ENCODE measurements at places on chromosomes 5 and 9.

DNA sequence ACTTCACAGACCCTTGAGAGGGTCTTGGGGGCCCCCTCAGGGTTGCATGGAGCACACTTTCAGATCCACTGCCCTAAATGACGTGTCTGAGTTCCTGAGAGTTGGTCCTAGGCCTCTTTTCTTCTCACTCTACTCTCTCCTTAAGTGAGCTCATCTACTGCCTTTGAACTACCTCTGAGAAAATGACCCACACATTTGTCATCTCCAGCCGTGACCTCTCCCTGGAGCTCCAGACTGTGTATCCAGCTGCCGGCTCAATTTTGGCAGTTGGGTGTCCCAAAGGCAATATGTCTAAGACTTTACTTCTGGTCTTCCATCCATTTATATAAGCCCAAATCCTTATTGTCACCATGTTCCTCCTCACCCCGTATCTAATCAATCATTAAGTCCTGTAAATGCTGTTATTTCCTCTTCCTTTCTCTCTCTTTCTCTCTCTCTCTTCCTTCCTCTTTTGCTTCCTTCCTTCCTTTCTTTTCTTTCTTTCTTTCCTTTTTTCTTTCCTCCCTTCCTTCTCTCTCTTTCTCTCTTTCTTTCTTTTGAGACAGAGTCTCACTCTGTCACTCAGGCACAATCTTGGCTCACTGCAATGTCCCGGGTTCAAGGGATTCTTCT, 51.2 kb upstream of the HSPA9 start:
- no peak for DNase-seq

DNA sequence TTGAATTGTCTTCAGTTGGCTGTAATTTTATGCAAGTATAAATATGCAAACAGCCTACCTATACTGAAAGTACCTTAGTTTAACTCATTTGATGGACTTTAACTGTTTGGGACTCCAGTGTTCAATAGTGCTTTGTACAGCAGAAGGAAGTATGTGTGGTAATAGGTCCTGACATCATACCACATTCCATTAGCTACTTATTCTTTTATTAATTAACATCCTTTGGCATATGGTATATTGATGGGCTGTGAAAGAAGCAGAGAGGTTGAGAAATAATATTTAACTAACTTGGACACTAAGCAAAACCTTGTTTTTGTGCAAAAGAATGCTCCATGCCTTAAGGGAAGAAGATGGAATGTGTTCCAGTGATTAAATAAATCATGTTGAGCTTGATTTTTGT, 97.6 kb upstream of the SEMA6A start:
- no peak for DNase-seq

DNA sequence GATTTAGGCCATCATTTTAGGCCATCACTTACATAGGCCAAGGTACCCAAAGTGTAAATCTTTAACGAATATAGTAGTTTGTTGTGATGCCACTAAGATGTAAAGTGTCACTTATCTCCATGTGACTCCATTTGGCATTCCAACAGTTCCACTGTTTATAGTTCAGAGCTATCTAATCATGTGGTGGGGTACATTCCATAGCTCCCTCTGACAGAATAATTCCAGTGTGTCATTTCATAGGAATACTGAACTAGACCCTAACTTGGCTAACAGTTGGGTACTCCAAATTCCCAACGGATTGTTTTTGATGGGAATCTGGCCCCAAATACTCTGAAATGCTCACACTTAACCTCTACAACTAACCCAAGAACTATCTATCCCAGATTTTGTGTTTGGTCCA, 76.7 kb upstream of the FST start:
- no peak for DNase-seq

- DNase-seq = no peak
Measured at GRCh38 chr5:135079099-135079681, 45.2 kb upstream of the PITX1 start.

- no peak for DNase-seq
Measured at GRCh38 chr5:2129568-2130272, 247.0 kb upstream of the IRX4 start.

Data from CD4-positive, alpha-beta T cell treated with Interleukin-17A for 4 hours (primary cell).